Stimulated activated CD4-positive, alpha-beta T cell treated with anti-CD3 and anti-CD28 coated beads, TNF-alpha, amount 100 ng/mL, for 48 hours (primary cell): ENCODE measurements at places on chromosomes 7 and 10.

GRCh38 chr10:18164748-18165361, 24.6 kb downstream of the CACNB2 start:
- no peak for DNase-seq

DNA sequence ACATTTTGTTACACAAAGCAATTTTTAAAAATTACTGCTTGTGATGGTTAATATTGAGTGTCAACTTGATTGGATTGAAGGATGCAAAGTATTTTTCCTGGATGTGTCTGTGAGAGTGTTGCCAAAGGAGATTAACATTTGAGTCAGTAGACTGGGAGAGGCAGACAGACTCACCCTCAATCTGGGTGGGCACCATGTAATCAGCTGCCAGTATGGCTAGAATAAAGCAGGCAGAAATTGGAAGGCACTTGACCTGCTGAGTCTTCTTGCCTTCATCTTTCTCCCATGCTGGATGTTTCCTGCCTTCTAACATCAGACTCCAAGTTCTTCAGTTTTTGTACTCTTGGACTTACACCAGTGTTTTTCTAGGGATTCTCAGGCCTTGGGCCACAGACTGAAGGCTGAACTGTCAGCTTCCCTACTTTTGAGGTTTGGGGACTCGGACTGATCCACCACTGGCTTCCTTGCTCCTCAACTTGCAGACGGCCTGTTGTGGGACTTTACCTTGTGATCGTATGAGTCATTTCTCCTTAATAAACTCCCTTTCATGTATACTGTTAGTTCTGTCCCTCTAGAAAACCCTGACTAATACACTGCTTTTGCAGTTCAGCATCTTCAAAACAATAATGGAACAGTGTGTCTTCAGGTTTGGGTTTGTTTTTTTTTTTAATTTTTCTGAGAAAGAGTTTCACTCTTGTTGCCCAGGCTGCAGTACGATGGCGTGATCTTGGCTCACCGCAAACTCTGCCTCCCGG, 244.1 kb upstream of the SEMA3C start:
- no peak for DNase-seq

DNA sequence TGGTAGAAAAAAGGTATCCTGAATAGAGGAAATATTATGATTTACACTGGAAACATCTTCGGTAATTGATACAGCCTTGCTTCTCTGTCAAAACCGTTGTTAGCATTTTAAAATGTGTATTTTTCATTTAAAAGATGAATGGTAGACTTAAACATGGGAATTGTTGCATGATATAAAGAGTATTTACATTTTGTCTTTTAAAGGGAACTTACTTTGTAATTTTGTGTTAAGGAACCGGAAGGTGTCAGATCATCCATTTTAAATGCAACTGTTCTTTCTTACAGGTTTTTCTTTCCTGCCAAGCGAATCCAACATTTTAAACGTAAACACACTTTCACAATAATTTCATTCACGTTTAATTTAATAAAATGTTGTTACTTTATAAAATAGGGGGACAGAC, 1.8 kb upstream of the IGF2BP3 start:
- no peak for DNase-seq

GRCh38 chr7:155785536-155785935, 26.7 kb downstream of the SHH start:
- no peak for DNase-seq

DNA sequence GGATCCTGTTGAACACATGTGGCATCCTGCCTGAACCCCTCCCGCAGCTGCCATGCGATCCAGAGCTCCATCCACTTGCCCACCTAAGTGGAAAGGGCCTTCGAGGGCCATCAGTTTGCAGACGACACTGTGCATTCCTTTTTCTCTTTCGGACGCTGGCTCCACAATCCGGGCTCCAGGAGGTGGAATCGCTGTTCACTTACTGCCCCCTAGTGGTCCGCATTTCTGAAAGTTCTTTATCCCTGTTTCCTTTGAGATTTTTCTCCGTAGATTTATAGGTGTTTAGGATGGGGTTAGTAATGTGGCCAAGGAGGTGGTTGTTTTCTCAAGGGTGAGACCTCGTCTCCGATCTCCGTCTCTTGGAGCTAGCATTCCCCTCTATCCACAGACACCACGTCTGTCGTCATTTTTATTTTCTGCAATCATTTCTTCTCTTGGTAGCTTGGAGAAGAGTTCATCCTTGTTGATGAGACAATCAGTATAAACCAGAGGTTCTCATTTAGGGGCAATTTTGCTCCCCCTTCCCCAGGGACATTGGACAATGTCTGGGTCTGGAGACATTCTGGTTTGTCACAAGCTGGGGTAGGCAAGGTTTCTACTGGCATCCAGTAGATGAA, 204.6 kb downstream of the ARHGAP21 start:
- peak; percentile 9 for DNase-seq
